ENCODE measurements at places on chromosomes 12 and 14.

DNA sequence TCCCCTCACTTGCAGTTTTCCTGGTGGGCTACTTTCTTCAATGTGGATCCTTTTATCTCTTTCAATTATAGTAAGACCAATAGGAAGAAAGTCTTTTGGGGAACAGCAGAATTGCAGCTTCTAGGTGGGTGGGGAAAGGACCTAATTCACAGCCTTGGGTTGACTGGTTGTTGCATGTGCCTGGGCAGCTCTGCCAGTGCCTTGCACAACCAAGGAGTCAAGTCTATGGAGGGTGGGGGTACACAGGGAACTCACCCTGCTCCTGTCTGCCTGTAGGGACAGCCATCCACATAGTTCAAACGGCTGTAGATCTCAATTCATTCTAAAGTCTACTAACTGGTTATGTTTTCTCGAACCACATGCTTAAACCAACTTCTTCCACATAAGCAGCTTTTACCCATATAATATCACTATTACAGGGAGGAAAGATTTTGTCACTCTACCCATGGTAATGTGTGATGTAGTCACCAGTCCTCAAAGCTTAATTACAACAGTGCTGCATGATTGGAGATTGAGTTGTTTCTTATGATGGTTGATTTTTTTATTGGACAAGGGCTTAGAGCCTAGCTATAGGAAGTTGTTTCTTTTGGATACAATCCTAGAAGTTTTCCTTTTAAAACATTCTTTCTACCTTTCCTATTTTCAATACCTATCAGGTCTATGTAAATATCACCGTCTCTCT lies 117.7 kb upstream of the FRMD6 start:
- DNase-seq, result no peak

- DNase-seq, result no peak
These were observed 110.9 kb upstream of the MGAT4C start for GRCh38 chr12:86367137-86367536.

DNA sequence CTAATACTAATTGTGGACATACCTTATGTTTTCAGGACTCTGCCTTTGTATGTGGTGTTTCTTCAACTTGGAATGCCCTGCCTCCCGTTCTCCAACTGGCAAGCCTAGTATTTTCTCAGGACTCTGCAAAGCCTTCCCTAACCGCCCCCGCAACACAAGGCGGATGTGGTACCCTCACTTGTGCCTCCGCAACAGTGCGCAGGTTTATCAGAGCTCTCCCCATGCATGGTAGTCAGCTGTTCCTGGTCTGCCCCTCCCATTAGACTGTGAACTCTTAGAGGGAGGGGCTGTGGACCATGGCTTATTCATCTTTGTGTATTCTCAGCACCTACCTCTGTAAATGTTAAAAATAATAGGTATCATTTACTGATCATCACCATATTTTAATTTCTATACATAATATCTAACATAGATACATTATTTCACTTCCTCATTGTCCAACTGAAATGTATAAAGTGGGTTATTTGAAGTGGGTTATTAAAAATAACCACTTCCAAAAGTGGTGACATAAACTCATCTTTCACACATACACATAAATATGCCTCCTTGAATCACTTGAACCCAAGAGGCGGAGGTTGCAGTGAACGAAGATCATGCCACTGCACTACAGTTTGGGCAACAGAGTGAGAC lies 9.0 kb downstream of the LPAR5 start:
- peak; percentile 46 for DNase-seq

GRCh38 chr14:77037938-77038568 lies 9.5 kb upstream of the IRF2BPL start:
- DNase-seq, result no peak

- no peak for DNase-seq
These were observed 97.2 kb upstream of the TMEM260 start for GRCh38 chr14:56482310-56482911.

GRCh38 chr14:96576937-96577336 lies 74.8 kb downstream of the PAPOLA start:
- no peak for DNase-seq

DNA sequence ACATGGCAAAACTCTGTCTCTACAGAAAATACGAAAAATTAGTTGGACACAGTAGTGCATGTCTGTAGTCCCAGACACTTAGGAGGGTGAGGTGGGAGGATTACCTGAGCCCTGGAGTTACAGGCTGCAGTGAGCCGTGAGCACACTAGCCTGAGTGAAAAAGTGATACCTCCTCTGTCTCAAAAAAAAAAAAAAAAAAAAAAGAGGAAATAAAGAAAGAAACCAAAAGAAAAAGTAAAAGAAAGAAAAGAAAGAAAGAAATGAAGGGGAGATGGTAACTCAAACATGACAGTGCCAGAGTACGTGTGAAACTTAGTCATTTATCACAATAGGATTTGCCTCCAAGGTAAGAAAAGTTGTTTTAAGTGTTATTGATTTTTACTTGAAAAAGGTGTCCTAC lies 407.0 kb upstream of the MGAT4C start:
- DNase-seq, result no peak

GRCh38 chr12:13583630-13584029 lies 387.1 kb downstream of the EMP1 start:
- no peak for DNase-seq

DNA sequence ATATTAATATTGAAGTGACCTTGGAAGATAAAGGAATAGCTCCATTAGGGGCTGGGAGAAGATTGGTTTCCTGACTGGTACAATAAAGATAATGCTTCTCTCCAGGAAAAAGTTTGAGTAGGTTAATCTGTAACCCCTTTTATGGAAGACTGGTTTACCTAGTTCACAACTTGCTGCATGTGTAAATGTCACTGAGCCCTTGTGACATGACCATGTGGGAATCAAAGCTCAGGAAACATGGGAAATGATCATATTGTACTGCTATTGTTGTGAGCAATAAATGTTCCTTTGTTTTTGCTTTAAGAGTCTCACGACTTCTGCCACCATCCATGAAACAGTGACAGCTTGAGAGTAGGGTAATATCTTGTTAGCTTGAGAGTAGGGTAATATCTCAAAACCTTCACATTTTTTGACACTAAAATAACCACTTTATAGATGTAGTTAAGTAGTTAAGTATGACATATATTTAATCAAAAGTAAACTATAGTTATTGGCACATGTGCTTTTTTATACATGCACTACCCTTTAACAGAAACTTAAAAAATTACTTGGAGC lies 1338.6 kb downstream of the FSCB start:
- no peak for DNase-seq

- no peak for DNase-seq
These were observed 66.4 kb downstream of the TESC start for GRCh38 chr12:117032593-117033381.

GRCh38 chr14:32201193-32201815 lies 541 bp upstream of the RNU6-7 start:
- DNase-seq, result peak; percentile 71

DNA sequence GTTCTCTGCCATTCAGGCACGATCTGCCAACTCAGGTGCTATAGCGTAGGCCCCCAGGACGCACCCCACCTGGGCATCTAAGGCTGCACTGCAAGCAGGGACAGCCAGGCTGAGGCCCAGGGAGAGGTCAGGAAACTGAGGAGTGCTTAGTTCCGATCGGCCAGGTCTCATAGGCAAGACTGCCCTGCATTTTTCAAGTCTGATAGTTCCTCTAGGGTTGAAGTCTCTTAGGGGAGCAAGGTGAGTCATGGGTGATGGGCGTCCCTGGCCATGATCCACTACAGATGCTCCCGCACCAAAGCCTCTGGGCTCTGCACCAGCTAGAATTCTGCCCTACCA lies 13.2 kb downstream of the NOPCHAP1 start:
- DNase-seq, result no peak

DNA sequence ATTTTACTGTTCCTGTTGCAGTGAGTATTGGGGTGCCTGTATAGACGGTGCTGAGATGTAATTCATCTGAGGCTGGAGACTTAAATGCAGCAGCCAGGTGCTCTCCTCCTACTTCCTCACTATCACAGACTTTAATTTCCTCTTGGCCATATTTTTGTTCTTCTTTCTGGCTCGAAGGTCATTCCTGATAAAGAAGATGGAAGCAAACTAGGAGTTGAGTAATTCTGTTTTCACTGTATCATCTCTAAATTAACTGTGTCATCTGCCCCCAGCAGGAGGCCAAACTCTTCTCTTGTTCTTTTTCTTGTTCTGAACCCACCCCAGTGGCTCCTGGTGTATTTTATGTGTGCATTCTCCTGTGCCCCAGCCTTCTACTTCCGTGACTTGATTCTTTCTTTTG lies 141.7 kb upstream of the ARHGAP5 start:
- no peak for DNase-seq

DNA sequence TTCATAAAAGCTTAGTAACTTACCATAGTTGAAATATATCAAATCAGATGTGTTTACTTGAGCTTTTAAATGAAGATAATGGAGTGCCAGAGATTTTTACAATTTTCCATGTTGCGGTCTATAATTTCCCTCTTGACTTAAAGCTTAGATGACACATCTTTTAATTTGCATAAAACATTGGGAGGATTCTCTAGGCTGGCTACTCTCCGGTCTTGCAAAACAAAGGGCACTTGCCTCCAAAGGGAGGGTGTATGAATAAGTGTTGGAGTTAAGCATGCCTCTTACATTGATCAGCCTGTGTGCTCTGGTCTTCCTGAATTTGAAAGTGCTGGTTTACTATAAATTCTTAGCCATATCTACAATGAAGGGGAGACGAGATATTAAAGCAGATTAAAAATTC lies 336.4 kb upstream of the NAV3 start:
- DNase-seq, result no peak

- no peak for DNase-seq
These were observed 6.5 kb downstream of the MBIP start for GRCh38 chr14:36313898-36314297.

GRCh38 chr12:87846045-87846444 lies 183.2 kb downstream of the C12orf50 start:
- no peak for DNase-seq

GRCh38 chr12:24905431-24905830 lies 43.5 kb downstream of the BCAT1 start:
- no peak for DNase-seq

- DNase-seq, result no peak
These were observed 68.1 kb upstream of the HECTD1 start for GRCh38 chr14:31275731-31276130.

- peak; percentile 60 for DNase-seq
These were observed 4.3 kb downstream of the ARL6IP4 start for GRCh38 chr12:122984612-122985337.

DNA sequence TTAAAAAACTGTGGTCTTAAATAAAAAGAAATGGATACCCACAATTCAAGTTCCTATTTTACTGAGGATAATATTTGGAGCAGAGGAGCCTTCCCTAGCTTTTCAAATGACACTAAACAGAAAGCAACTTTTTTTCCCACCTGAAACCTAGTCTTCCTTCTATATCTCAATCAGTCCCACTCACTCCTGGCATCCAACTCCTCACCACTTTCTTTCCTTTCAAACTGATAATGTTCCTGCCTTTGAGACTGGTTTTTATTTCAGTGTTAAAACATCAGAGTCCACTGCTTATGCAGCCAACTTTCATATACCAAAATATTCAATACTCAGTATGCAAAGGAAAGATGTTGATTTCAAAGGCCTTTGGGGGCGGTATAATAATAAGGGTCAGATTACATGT lies 225.6 kb downstream of the GXYLT1 start:
- DNase-seq, result no peak

- DNase-seq, result peak; percentile 84
These were observed 41.3 kb upstream of the EIF5 start for GRCh38 chr14:103292426-103293374.

DNA sequence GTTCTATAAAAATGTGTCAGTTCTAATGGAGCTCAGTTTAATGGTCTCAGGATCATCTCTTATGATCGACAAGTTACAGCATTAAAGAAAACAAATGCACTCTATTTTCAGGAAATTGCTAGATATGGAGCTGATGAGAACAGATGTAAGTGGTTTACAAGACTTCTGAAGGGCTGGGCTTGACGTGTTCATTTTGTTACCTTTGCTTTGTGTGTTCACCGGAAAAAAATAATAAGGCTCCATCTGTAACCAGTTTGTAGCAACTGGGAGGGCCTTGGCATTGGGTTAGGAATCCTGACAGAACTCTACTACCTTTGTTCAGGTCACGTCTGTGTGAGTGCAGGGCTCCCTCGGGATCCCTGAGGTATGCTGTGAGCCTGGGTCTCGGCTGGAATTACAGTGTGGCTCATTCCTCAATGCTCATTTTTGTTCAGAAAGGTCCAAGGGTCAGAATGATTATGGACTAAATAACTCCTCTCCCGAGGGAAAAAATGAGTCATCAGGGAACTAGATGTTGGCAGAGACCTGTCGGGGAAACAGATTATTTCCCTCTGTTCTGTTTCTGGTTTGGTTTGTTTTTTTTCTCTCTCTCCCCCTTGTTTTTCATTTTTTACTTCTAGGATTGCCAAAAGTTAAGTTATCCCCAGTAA lies 158.0 kb downstream of the SLC5A8 start:
- no peak for DNase-seq

DNA sequence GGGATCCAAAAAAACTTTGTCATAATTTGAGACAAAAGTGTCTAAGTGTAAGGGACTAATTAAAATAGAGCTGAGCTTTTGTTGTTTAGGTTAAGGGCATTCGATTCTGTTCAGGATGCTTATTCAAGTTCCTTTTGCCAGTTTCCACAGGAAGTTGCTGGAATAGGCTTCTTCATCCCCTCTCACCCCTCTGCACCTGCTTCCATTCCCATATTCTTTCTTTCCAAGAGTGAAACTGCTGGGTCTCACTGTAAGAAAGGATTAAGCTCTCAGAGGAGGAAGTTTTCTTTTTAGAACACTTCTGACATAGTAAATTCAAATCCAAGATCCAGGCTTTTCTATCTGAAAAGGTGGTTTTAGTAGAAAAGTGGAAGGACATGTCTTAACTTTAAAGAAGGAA lies 61.4 kb downstream of the POLR3B start:
- DNase-seq, result no peak

- DNase-seq, result no peak
These were observed 4.9 kb upstream of the ATP23 start for GRCh38 chr12:57936513-57936883.

DNA sequence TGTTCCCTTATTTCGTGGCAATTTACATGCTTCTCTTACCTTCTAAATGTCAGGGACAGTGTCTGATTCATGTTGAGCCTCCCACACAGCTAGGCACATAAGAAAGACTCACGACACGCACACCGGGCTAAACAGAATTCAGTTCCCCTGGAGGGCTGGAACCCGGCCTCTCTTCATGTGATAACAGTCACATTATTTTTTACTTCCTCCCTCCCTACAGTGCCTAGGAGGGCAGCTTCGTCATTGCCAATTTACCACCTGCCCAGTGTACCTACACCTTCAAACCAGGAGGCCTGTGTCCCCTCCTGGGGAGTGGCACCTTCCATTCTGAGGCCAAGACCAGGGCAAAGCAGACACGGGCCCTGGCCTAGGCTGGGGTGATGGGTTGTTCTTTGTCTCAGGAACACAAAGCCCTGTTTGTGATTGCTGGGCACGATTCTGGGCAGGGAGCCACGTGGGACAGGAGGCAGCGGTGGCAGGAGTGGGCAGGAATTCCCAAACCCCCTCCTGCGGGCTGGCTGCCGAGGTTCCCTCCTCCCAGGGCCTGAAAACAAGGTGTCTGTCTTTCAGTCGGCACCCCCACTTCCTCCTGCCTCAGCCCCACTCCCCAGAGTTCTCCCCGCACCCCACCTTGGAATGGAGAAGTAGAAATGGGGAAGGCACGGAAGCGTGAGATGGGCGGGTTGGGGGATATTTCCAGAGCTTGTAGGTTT lies 6.8 kb upstream of the RASAL1 start:
- peak; percentile 96 for DNase-seq
